ENCODE measurements at places on chromosomes 4 and X. TPM values are rescaled to one million over a fixed set of nuclear protein-coding genes. Genes with fewer than 3 reads are reported as not detected.

HS6ST2 gene
- total RNA-seq: not detected

SCRG1 gene
- under 0.01 TPM for total RNA-seq

SERPINA7 gene
- total RNA-seq: not detected

GUCY1B1 gene
- total RNA-seq: 0.66 TPM

LINC00632 gene
- total RNA-seq: 2.8 TPM

All from thoracic aorta endothelial cell (primary cell).